ENCODE measurements at places on chromosomes 3 and 15. TPM values are rescaled to one million over a fixed set of nuclear protein-coding genes. Genes with fewer than 3 reads are reported as not detected.

PRRT3 gene
- 1.5 TPM for total RNA-seq

GOLGA8R gene
- total RNA-seq, result 0.29 TPM

ACTC1 gene
- 0.52 TPM for total RNA-seq

RGMA gene
- total RNA-seq, result 0.39 TPM

CYP1A1 gene
- 3.1 TPM for total RNA-seq

GADL1 gene
- total RNA-seq, result not detected

DCLK3 gene
- total RNA-seq, result not detected

GOLIM4 gene
- 16.7 TPM for total RNA-seq

RPN1 gene
- 170 TPM for total RNA-seq

ISY1 gene
- total RNA-seq, result 22.6 TPM

PCSK6 gene
- total RNA-seq, result 11.9 TPM

LTF gene
- total RNA-seq, result not detected

SI gene
- total RNA-seq, result not detected

ARHGAP31 gene
- 2.0 TPM for total RNA-seq

MOBP gene
- total RNA-seq, result 0.02 TPM

ALDH1A3 gene
- 24.7 TPM for total RNA-seq

ADAMTS9 gene
- total RNA-seq, result 0.55 TPM

A4GNT gene
- not detected for total RNA-seq

RLBP1 gene
- not detected for total RNA-seq

GRAMD2A gene
- total RNA-seq, result 0.13 TPM

SMCO1 gene
- total RNA-seq, result not detected

CCDC54 gene
- total RNA-seq, result not detected

FILIP1L gene
- 0.08 TPM for total RNA-seq

CPNE4 gene
- 4.4 TPM for total RNA-seq

CAND2 gene
- total RNA-seq, result 0.26 TPM

PYGO1 gene
- total RNA-seq, result 8.9 TPM
